WERI-Rb-1 (cell line): ENCODE measurements at places on chromosomes 5 and 9.

- DNase-seq, result no peak
Measured at GRCh38 chr5:181109489-181110013, 21.4 kb downstream of the OR2V1 start.

DNA sequence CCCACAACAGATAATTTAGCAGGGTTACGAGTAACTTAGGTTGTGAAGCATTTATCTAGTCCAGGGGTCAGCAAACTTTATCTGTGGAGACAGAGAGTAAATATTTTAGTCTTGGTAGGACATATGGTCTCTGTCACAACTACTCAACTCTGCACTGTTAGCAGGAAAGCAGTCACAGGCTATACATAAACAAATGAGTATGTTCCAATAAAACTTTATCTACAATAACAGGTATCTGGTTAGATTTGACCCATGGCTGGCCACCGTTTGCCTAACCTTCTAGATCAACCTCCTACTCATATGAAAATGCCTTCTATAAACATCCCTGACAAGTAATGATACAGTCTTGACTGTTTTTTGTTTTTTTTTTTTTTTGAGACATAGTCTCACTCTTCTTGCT, 13.0 kb upstream of the HK3 start:
- DNase-seq, result no peak

DNA sequence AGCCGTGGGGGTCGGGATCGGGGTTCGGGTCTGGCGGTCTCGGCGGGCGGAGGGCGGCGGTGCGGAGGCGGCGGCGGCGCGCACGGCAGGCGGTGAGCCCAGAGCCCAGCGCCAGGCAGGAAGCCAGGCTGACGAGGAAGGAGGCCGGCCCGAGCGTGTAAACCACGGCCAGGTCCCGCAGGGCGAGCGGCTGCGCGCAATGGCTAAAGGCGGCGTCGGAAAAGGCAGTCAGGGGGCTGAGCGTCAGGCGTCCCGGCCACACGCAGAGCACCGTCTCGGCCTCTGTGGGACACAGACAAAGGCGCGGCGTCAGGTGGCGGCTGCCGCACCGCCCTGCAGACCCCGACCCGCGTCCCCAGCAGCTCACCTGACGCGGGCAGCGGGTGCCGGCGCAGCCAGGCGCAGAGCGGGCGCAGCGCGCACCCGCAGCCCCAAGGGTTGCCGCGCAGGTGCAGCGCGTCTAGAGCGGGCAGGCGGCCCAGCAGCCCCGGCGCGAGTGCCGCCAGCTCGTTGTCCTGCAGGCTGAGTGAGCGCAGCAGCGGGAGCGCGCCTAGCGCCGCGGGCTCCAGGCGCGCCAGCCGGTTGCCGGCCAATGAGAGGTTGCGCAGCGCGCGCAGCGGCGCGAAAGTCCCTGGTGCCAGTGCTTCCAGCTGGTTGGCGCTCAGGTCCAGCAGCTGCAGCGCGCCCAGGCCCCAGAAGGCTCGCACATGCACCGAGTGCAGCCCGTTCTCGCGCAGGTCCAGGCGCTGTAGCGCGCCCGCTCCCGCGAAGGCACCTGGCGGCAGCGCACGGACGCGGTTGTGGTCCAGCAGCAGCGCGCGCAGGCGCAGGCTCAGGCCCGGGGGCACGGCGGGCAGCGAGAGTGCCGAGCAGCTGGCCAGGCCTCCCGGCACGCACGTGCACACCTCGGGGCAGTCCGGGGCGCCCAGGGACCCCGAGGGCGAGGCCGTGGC, 671 bp downstream of the LRRC26 start:
- DNase-seq, result peak; percentile 59

DNA sequence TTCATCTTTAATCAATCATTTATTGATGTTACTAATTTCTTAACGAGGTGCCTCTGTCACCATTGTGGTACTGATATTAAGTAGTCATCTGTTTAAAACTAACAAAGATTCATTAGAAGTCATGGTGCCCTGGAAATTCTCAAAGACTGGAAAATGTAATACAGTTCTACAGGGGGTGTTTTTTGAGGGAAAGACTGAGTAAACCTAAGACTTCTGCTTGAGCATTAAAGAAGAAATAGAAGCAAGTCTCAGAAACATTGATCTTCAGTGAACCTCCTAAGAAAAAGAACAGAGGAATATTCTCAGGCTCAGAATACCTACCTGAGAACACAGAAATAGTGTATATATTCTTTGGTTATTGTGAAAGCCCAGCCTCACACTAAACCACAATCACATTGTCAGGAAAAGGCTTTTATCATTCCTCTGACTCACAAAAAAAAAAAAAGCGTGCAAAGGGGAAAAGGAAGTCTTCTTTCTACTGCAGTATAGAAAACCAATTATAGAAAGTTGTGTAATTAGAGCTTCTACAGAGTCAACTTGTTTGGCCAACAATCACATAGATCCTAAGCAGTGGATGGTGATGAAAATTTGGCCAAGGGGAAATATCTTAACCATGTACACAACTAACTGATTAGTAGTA, 60.8 kb downstream of the HINT1 start:
- no peak for DNase-seq

GRCh38 chr5:95837492-95837891, 15.0 kb upstream of the GLRX start:
- no peak for DNase-seq

GRCh38 chr5:133489632-133490031, 122.7 kb downstream of the FSTL4 start:
- DNase-seq, result peak; percentile 79

- DNase-seq, result no peak
Measured at GRCh38 chr5:14598225-14598624, 16.6 kb downstream of the OTULINL start.

DNA sequence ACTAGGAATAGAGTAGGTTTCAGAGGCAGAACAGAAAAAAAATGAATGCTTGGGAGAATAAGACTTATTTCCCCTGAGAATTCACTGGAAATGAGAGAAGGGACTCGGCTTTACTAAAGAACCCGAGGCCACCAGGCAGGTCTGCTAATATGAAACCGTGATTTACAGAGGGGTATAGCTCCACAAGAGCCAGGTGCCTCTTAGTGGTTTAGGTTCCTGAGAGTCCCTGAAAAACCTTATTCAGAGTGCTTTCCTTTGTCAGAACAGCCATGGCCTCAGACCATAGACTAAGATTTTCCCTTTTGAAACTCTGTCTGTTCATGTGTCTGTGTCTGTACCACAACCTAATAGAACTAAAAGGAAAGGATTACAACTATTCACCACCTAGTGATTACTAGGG, 35.9 kb upstream of the PUM3 start:
- no peak for DNase-seq

GRCh38 chr9:125983681-125984080, 236.5 kb downstream of the PBX3 start:
- DNase-seq, result no peak

- no peak for DNase-seq
Measured at GRCh38 chr9:110180511-110181434, 27.2 kb downstream of the C9orf152 start.

- no peak for DNase-seq
Measured at GRCh38 chr5:16713386-16713928, 96.7 kb upstream of the RETREG1 start.

DNA sequence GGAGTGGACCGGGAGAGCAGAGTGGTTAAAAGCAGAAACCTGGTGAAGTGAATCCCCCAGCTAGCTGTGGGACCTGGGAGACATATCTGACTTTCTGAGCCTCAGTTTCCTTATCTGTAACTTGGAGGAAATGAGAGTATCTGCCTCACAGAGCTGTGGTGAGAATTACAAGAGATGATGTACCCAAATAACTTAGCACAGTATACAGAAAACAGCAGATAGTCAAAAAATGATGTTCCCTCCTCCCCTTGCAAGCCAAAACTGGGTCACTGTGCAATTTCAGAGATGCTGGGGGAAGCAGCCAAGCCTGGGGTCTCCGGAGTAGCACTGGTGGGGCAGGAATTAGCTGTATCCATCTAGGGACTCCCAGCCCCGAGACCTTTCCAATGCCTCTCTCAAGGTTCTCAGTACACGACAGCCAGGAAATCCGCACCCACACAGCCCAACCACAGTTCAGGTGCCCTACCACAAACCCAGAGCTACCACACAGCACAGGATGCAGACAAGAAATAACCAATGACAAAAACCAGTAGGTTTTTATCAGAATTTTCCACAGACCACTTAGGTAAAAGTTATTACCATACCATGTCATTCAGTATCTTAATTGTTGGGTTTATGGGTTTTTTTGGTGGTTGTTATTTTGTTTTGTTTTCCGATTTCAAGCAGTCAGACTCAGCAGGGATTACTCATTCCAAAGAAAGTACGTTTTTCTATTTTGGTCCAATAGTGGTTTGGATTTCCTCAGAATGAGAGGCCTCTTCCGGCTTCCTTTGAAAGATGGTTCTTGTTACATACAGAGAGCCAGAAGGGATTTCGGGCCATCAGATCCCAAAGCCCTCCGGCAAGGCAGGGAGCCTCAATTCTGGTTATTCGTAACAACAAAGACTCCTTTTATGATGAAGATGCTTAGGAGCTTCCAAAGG, 4.9 kb upstream of the HRH2 start:
- DNase-seq, result no peak

- DNase-seq, result no peak
Measured at GRCh38 chr5:91271999-91272398, 111.1 kb downstream of the ARRDC3 start.

DNA sequence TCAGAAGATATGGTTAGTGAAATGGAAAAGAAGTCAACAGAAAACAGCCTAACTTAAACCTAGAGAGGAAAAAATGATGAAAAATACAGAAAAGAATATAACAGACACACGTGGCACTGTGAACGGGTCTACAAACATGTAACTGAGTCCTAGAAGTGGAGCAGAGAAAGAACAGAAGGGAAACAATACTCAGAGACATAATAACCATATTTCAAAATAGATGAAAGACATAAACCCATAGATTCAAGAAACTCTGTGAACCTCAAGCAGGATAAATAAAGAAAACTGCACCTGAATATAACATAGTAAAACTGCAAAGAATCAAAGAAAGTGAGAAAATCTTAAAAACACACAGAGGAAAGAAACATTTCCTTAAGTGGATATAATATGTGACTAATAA, 67.7 kb upstream of the GOLGA1 start:
- DNase-seq, result no peak
